ENCODE measurements at places on chromosomes 5 and 9. TPM values are rescaled to one million over a fixed set of nuclear protein-coding genes. Genes with fewer than 3 reads are reported as not detected.
A peak's percentile ranks its signal among the peaks of the same experiment; 100 is the strongest.

DNA sequence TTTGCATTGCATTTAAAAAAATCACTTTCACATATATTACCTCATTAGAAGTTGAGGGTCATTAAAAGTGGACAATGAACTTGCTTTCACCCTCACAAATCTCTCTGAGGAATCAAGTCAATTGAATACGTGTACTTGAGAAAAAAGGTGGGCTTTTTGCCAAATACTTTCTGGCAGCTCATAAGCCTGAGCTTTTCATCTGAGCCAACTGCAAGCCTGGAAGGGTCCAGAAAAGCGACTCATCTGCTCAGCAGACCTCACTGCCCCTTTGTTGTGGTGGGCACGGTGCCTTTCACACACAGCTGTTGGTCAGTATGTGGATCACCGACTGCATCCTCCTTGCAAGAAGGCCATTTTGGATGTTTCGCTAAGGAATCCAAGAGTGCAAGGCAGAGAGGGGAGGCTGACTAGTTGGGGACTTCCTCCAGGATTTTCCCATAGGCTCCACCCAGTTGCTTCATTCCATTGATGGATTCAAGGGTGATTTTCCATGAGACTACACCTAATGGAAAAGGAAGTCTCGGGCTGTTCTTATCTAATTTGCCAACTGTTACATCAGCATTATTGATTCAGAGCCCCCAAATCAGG is 564.7 kb downstream of the PDE4D start:
- DNase-seq = no peak
- H3K4me3 ChIP-seq = no peak overlapping the region
- no peaks in the 10 kb centered on the region for H3K36me3 ChIP-seq
- no peaks in the 10 kb centered on the region for H3K4me1 ChIP-seq

GRCh38 chr9:111937301-111937700 is 40.7 kb downstream of the UGCG start:
- no peaks in the 10 kb centered on the region for H3K4me1 ChIP-seq
- no peak overlapping the region for H3K4me3 ChIP-seq
- peak overlapping the region; percentile 50 for H3K27ac ChIP-seq
- no peaks in the 10 kb centered on the region for H3K27me3 ChIP-seq
- no peak for DNase-seq

GRCh38 chr5:145981589-145982571 is 45.5 kb downstream of the SH3RF2 start:
- no peak overlapping the region for H3K27ac ChIP-seq
- H3K4me3 ChIP-seq = no peak overlapping the region
- DNase-seq = no peak
- H3K36me3 ChIP-seq = no peaks in the 10 kb centered on the region
- peaks cover 8% of the 10 kb centered on the region for H3K4me1 ChIP-seq

- no peak for DNase-seq
- H3K27me3 ChIP-seq = no peaks in the 10 kb centered on the region
- no peak overlapping the region for H3K27ac ChIP-seq
- no peak overlapping the region for H3K4me3 ChIP-seq
- no peaks in the 10 kb centered on the region for H3K36me3 ChIP-seq
These were observed 253.0 kb downstream of the EPB41L4A start for GRCh38 chr5:112165897-112166737.

DNA sequence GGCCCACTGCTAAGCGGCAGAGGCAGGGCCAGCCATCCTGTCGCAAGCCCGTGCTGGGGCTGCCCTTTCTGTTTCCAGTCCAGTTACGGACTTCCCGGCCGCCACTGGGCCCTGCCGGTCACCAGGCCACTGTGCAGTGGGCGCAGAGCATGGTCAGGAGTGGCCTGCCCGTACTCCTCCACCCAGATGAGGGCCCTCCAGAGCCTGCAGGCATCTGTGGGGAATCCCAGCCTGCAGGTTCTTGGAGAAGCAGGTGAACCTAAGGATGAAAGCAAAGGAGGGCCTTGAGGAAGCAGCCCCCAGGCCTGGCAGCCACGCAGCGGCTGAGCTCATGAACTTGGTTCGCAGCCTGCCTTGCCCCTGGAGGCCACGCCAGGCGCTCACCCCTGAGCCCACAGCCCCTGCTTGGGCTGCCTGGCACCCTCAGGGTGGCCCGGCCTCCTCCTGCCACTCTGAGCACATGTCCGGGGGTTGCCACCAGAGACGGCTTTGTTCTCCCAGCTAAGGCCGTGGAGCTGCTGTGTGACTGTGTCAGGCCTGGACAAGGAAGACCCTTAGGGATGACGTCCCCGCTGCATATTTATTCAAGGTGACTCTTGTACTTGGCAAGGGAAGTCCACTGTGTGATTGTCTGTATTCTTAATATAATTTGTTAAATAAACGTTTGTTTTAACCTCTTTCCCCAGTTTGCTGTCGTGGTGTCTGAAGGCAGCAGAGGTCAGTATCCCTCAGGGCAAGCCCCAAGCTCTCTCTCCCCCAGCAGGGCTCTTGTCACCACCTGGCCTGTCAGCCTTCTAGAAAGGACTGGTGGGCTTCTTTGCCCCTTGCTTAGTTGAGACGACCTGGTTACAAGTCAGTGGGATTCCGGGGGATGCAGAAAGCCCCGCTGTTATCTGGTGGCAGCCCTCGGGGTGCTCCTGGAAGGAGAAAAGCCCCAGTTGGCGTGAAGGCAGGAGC is 107.1 kb upstream of the LMX1B start:
- H3K4me1 ChIP-seq = no peaks in the 10 kb centered on the region
- H3K27ac ChIP-seq = no peak overlapping the region
- DNase-seq = no peak

DNA sequence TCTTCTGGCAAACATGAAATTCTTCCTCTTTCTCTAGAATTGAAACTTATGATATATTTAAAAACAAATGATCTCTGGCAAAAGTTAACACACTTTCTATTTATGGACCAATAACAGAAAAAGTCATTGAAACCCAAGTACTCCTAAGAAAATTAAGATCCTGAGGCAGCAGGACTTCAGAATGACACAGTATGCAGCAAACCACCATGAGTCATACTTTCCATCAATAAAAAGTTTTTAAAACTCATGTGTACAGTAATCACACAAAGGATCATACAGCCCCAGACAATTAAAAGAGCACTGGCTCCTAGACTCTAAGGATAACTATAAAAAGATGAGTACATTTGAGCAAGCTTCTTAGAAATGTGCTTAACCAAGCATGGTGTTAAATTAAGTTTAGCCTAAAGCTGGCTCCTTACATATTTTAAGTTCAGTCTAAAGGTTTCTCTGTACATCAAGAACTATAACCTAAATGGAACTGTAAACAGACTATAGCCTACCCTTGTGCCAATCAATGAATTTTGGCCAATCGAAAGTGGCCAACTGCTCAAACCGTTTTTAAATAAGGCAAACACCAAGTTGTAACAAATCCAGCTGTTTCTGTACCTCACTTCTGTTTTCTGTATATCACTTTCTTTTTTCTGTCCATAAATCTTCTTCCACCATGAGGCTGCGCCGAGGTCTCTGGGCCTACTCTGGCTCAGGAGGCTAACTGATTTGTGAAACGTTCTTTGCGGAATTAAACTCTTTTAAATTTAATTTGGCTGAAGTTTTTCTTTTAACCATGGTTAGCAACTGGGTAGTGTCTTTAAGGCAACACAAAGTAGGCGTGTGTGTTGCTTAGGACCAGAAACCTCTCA is 232.1 kb upstream of the PIK3R1 start:
- DNase-seq = no peak
- H3K4me3 ChIP-seq = no peak overlapping the region
- no peaks in the 10 kb centered on the region for H3K36me3 ChIP-seq

DNA sequence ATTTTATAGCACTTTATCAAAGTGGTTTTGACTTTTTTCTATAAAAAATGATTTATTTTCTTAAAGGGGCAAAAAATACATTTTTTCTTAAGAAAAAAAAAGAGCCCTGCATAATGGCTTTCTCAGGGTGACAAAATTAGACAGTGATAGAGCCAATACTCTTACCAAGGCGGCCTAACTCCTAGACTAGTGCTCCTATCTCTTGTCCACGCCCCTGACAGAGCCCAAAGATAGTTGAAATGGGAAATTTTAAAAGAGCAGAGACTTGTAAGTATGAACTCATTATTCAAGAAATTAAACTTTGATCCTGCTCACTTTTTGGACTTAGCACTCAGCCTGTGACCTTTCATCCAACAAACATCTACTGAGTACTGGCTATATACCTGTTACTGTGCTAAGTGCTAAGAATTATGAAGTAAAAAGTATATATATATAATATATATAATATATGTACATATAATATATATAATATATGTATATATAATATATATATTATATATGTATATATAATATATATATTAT is 1.2 kb downstream of the INVS start:
- no peak overlapping the region for H3K4me3 ChIP-seq
- H3K36me3 ChIP-seq = no peaks in the 10 kb centered on the region
- H3K27ac ChIP-seq = peak overlapping the region; percentile 90
- no peaks in the 10 kb centered on the region for H3K27me3 ChIP-seq

DNA sequence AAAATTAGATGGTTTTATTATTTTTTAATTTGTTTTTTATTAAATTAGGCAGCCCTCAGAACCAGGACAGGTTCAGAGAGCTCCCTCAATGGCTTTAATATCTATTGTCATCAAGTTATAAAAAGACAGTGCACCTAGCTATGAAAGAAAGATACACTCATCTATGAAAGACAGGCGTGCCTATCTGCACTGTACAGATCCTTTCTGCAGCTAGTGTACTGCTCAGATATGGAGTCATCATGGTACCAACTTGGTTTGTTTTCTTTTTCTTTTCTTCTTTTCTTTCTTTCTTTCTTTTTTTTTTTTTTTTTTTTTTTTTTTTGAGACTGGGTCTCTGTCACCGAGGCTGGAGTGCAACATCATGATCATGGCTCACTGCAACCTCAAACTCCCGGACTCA is 54.8 kb upstream of the GPBP1 start:
- H3K27ac ChIP-seq = no peak overlapping the region
- no peak for DNase-seq
- no peaks in the 10 kb centered on the region for H3K27me3 ChIP-seq
- no peaks in the 10 kb centered on the region for H3K4me1 ChIP-seq

DNA sequence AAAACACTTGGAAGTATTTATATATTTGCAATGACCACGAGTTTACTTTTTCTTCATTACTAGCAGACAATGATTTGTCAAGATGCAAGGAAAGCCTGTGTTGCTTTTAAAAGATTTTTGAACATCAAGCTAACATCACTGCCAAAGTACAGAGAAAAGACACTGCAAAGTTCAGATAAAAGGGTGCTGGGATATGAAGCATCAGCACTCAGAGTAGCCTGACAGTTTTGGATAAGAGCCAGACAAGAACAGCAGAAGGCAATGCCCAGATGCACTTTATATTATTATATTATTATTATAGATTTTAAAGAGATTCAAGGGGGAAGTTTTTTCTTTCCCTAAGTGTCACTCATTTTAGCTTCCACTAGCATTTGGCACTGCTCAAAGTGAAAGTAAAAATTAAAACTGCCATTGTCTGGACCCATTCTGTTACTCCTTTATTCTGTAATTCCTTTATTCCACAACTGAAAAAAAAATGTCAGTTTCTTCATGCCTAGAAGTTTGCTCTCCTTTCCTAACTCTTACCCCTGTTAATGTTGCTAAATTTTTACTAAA is 240.6 kb downstream of the EFNA5 start:
- H3K36me3 ChIP-seq = no peaks in the 10 kb centered on the region
- no peak for DNase-seq
- H3K27ac ChIP-seq = no peak overlapping the region

GRCh38 chr9:106414042-106414441 is 448.9 kb upstream of the ZNF462 start:
- no peak overlapping the region for H3K4me3 ChIP-seq
- no peaks in the 10 kb centered on the region for H3K27me3 ChIP-seq
- DNase-seq = no peak
- H3K4me1 ChIP-seq = no peaks in the 10 kb centered on the region

DNA sequence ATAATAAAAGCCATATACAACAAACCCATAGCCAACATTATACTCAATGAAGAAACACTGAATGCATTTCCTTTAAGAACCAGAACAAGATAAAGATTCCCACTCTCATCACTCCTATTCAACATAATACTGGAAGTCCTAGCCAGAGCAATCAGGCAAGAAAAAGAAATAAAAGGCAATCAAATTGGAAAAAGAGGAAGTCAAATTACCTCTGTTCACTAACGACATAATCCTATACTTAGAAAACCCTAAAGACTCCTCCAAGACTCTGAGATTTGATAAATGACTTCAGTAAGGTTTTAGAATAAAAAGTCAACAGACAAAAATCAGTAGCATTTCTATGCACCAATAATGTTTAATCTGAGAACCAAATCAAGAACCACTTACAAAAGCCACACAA is 36.6 kb upstream of the HTR4 start:
- DNase-seq = no peak
- H3K4me3 ChIP-seq = no peak overlapping the region
- no peaks in the 10 kb centered on the region for H3K27me3 ChIP-seq
- no peaks in the 10 kb centered on the region for H3K4me1 ChIP-seq

DNA sequence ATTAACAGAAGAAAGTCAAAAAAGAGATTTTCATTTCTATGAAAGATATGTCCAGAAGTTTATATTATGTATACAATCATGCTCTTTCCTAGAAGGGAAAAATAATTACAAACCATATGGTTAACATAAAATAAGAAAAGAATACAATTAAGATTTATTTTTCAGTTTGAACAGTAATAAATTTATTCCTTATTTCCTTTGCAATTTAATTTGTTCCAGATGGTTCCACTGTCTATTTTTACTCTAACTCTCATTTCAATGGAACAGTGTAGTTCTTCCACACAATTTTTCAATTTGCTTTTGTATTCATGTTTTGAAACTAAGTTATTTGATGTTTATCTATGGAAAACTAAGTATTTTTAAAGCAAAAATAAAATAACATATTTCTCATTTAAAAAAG is 1026.3 kb downstream of the TAF11L14 start:
- no peaks in the 10 kb centered on the region for H3K27me3 ChIP-seq
- H3K4me3 ChIP-seq = no peak overlapping the region
- DNase-seq = no peak
- H3K4me1 ChIP-seq = no peaks in the 10 kb centered on the region
- no peaks in the 10 kb centered on the region for H3K36me3 ChIP-seq

- no peak overlapping the region for H3K4me3 ChIP-seq
- H3K4me1 ChIP-seq = no peaks in the 10 kb centered on the region
- no peaks in the 10 kb centered on the region for H3K27me3 ChIP-seq
- no peak for DNase-seq
- H3K27ac ChIP-seq = no peak overlapping the region
These were observed 170.0 kb downstream of the TMEM38B start for GRCh38 chr9:105864248-105864898.

SH3GL2 gene
- 1.1 TPM for total RNA-seq

EGFLAM gene
- total RNA-seq = 2.0 TPM

VCAN gene
- 27.2 TPM for total RNA-seq

ORM2 gene
- total RNA-seq = not detected

SPINK6 gene
- 0.45 TPM for total RNA-seq

FBN2 gene
- 1.8 TPM for total RNA-seq

SLC36A2 gene
- not detected for total RNA-seq

ZFYVE16 gene
- total RNA-seq = 22.3 TPM

LRRC70 gene
- total RNA-seq = 2.7 TPM
